Left ventricle myocardium inferior (tissue), 1 donor: ENCODE measurements at places on chromosomes 4 and X.

GRCh38 chr4:189771696-189772361, 168.8 kb upstream of the FRG1 start:
- DNase-seq, result no peak

GRCh38 chr4:53592686-53593501, 1.6 kb upstream of the LNX1 start:
- DNase-seq, result peak; percentile 22

DNA sequence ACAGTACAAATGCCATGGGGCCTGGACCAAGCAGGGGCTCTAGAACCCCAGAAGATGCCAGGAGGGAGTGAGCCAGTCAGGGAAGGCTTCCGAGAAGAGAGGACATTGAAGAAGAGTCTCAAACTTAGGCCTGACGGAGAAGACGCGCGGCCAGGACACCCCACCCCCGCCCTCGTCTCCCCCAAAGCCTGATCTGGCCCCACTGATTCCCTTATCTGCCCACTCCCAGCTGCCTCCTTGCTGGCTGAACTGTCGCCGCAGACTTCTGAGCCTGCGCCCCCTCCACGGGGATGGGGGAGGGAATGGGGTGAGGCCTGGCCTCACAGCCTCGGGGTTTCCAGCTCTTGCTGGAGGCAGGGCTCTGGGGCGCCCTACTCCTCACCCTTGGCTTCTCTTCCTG, 3.6 kb upstream of the GATA1 start:
- no peak for DNase-seq

- no peak for DNase-seq
Observed at GRCh38 chr4:145283909-145284308, 103.5 kb upstream of the OTUD4 start.

- no peak for DNase-seq
Observed at GRCh38 chr4:147629783-147630730, 12.9 kb downstream of the TMEM184C start.

DNA sequence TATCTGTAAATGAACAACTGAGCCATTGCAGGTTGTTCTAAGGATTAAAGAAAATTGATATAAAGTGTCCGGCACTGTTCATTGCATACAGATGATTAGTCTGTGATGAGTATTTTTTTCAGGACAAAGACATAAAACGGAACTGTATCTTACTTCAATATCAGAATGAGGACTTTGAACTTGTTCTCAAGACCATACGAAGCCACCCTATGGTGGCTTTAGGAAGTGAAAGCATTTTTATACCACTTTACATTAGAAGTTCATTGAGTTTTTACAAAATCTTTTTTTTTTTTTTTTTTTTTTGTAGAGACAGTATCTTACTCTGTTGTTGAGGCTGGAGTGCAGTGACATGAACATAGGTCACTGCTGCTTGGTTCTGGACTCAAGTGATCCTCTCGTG, 45.2 kb upstream of the TRIM2 start:
- DNase-seq, result no peak

DNA sequence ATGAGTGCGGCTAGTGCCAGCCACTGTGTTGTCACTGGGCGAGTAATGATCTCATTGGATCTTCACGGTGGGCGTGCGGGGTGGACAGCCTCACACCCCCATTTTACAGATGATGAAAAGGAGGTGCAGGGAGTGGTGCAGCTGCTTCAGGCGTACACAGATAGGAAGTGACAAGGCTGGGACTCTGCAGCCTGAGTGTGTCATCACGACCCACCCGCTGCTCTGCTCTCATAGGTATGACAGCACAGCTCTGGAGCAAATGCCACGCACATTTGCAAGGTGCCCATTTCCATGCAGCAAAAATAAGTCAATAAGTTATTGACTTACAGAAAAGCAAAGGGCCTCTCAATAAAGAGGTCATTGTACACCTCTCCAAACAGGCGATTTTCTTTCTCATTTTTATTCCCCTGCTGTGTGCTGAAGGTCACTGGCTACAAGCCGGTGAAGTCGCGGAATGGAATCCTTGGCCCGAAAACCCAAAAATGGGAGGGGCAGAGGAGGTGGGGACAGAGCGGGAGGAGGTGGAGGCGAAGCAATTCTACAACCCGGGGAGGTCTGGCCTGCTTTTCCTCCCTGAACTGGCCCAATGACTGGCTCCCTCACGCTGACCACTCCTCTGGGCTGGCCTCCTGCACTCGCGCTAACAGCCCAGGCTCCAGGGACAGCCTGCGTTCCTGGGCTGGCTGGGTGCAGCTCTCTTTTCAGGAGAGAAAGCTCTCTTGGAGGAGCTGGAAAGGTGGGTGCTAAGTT, at the start of gene SOD3:
Gene SOD3 (plus strand): TSS at position 658 of the 750 bp plus-strand sequence. CDS start 3,949 bp downstream, outside the sequence.
- peak; percentile 84 for DNase-seq

DNA sequence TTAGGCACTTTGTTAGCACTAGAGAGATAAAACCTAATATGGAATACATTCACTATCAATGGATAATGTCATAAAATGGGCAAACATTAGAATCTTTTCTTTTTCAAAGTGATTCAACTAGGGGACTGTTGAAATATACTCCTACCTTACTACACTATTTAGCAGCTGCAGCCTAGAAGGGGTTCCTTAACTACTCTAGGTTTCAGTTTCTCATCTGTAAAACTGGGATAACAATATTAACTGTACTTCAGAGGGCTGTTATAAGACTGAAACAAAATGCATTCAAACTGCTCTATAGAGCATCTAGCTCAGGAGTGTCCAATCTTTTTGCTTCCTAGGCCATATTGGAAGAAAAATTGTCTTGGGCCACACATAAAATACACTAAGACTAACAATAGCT, 147.4 kb downstream of the CDS1 start:
- DNase-seq, result no peak

GRCh38 chr4:97645071-97645821, 498.0 kb downstream of the STPG2 start:
- no peak for DNase-seq

DNA sequence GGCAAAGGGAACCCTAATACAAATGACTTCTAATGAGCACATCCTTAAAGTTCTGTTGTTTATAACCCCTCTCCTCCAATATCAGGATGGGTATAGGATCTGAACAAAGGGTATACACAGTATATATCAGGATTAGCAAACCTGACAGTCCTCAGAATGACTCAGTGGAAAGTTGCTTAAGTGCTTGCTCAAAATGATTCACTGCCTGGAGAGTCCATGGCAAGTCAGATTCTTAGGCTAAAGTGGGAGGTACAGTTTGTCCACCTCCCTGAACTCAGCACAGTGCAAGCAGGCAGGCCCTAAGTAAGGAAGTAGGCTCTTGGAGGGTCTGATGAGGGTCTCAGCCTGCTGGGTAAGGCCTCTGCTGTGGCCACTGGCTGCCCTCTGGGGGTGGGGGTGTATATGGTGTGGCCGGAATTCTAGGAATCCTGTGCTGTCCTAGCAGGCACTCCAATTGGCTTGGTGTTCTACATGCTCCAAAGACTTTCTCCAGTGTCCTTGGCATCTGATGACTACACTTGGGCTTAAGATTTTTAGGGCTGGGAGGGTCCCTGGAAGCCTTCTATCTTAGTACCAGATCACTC, 54.3 kb downstream of the CHRDL1 start:
- no peak for DNase-seq

DNA sequence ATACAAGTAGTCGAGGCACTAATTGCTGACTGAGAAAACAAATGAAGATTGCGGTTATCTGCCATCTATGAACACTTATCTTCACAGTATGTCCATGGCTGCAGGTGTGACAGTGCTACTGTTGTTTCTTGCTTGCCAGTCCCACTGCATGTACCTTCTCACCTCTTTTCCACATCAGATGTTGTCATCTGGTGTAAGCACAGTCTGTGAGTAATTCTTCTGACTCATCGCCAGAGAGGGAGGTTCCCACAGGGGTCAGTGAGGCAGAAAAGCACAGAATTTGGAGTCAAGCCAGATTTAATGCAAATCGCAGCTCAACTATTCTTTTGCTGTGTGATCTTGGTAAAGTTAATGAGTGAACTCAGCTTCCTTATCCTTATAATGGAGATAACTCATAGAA, 144.4 kb downstream of the GLRA2 start:
- DNase-seq, result no peak
